ENCODE measurements at places on chromosomes 4 and X.

GRCh38 chrX:25531096-25531495 is 515.3 kb upstream of the ARX start:
- DNase-seq, result no peak

DNA sequence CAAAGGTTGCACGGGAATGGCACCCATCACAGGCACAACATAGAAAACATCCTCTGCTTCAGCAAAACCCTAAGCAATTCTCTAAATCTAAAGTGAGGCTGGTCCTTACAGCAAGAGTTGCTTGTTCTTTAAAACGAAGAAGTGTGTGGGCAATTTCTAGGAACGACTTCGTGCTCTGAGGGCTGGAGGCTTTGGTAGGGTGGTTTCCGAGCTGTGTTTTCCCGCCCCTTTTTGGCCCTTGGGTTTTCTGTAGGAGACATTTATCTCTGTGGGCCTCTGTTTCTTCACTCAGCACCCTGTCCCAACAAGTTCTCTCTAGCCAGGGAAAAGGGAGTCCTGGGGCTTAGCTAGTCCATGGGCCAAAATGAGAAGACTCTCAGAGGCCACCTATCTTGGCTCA is 84.2 kb downstream of the SLC2A9 start:
- no peak for DNase-seq

GRCh38 chr4:1870578-1871443 is at the start of gene NSD2:
Gene NSD2 (plus strand): TSS chr4:1871393. CDS start chr4:1900655, 29,262 bp downstream.
- peak; percentile 79 for DNase-seq

DNA sequence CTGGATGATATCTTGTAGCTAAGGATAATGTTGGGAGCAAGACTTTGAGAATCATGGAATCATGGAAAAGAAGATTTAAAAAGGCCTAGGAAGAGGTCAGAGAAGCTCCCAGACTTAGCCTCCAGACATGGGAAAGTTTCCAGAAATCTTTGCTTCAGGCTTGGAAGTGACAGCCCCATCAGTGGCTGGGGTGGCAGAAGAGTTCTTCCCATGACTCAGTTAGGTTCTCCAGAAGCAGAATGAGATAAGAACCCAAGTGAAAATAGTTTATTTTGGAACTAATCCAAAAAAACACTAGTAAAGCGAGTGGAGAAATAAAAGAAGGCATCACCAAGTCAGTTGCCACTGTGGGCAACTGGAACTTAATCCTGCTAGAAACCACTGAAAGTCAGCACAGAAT is 506.9 kb downstream of the MID1IP1 start:
- DNase-seq, result no peak

DNA sequence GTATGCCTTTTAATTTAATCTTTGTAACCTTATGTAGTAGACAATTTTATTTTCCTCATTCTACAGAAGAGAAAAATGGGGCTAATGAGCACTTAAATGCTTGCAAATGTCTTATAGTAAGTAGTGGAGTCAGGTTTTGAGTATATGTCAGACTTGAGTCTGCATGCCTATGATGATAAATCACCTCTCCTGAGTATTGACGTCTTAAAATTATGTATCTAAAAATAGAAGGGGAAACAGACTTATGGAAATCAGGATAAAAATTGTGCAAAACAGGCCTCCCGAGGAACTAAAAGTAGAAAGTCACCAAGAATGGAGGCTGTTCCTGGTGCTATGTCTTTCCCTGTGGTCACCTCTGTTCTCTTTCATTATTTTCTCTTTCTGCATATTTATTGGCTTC is 92.7 kb downstream of the STIM2 start:
- DNase-seq, result no peak

DNA sequence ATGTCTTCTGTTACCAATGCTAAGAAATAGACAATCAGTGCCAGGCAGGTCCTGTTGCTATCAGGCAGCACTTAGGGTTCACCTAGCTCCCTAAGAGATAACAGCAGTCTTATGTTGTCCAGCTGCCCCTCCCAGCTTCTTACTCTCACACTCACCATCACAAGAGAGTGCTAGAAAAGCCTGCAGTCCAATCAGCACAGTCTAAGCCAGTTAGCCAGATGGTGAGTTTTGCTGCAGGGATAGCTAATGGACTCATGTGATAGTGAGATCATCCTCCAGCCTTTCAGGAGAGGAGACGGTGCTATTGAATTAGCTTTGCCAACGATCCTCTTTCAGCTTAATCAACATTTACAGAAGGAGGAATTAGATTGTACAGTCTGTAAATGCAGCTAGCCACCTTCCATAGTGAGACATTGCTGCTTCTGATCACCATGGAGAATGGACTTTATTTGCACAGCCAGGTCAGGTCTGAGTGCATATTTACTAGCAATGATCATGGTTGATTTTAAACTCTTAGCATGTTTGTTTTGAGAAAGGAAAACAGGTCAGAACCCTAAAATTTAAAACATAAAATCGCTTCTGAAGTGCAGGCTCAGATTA is 438.3 kb downstream of the CENPC start:
- DNase-seq, result peak; percentile 81

DNA sequence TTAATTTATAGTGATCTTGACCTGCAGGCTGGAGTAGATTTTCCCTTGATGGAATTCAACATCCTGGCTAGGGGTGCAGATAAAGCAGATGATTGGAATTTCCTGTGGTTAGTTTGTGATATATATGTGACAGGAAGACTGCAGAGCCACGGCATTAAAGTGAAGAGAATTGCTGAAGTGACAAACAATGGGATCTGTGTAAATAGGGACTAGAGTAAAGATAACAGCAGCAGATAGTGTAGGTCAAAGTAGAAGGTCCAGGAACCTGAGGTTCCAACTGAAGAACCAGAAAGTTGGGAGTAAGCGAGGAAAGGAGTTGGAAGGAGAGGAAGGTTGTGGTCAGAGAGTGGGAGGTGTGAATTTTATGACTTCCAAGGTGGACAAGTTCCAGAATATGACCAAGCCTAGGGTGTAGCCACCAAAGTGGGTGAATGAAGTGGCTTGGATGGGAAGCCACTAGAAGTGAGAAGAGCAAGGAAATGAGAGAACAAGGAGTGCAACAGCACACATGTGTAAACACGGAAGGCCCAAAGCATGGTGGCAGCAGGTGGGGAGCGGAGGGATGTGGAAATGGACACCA is 325.0 kb downstream of the RAB28 start:
- peak; percentile 5 for DNase-seq

DNA sequence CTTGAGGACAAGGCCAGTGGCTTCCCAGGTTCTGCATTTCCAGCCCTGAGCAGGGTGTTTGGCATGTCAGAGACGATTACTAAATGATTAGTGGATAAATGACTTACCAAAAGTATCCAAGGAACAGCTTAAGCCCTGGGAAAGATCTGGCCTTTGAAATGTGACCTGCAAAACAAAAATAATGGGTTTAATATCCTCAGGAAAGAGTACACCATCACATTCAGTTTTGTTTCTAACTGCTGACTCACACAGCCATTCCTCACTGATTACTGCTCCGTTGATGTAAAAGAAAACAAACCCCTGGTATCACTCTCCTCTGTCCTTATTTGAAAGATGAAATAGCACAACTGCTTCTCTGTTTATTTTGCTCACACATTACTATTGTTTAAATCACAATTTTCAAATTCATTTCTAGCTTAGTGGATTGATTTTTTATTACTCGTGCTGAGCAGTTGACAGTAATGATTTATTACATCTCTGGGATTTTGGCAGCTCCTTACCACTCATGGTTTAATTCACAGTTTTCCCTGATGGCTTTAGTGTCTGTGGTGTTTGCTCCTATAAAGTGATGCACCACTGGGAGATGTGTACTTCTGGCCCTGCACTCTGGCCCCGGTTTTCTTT is 117.0 kb downstream of the CBLL2 start:
- DNase-seq, result peak; percentile 44

DNA sequence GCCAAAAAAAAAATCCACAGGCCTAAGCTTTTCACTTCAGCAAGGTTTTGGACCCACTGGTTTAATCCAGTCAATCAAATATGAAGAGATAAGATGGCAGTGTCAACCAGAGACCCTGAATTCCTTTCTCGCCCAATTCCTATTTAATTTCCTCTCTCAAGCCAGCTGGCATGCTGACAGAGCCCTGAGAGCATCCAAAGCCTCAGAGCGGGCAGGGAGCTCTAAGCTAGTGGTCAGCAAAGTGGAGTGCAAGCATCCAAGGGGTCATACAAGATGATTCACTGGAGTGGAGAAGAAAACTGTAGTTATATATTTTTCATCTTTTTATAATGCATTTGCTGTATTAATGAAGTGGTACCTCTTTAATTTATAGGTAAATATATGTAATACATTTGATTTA is 37.8 kb upstream of the PRPS2 start:
- DNase-seq, result no peak

DNA sequence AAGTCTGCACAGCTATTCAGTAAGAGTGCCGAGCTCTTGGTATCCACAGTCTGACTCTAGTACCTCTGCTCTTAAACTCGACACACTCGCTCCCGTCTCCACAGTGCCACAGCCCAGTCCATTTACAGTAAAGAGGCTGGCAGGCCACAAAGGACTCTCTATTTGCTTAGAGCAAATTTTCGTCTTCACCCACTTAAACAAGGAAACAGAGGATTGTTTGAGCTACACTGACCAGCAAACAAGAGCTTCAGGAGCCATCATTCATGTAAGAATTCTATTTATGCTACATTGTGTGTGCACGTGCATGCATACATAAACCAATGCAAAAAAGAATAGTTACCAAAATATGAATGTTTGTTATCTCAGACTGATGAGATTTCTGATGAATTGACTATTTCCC is 290.2 kb downstream of the USP46 start:
- DNase-seq, result peak; percentile 40

DNA sequence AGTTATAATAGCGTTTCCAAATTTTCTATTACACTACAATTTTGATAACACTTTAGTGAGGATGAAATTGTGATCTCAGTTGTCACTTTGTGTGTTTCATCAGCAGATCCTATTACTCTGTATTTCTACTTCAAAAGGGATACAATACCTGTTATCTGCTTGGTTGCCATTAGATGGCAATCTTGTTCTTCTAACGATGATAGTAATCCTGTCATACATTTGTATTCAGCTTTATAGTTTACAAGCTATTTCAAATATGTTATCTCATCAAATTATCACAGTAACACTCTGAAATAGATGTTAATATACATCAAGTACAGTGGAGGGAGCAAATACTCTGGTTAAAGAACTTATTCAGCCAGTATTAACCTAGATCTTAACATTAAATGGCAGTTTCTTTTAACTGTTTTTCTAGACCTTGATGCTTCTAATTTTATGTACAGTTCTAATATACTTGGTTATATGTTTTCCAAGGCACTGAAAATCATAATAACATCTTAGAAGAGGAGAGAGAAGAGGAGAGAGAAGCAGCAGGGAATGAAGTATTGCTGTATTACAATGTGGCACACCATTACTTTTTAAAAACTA is 292.0 kb downstream of the CCSER1 start:
- peak; percentile 31 for DNase-seq

DNA sequence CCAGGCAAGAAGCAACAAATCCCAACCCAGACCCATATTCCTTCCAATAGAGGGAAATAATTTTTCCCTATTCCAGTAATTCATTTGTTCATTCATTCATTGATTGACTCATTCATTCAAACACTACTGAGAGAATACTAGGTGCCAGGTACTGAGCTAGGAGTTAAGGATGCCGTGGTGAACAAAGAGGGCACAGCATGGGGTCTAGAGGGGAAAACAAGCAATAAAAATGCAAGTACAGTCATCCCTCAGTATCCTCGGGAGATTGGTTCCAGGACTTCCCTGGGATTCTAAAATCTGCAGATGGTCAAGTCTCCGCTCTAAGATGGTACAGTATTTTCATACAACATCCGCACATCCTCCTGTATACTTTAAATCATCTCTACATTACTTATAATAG is 18.7 kb downstream of the RASGEF1B start:
- no peak for DNase-seq

- DNase-seq, result no peak
These were observed 59.3 kb downstream of the MAML3 start for GRCh38 chr4:140094438-140095420.

- no peak for DNase-seq
These were observed 27.4 kb downstream of the WDFY3 start for GRCh38 chr4:84939113-84939512.
